ENCODE measurements at places on chromosomes 2 and 18.
A peak's percentile ranks its signal among the peaks of the same experiment; 100 is the strongest.

DNA sequence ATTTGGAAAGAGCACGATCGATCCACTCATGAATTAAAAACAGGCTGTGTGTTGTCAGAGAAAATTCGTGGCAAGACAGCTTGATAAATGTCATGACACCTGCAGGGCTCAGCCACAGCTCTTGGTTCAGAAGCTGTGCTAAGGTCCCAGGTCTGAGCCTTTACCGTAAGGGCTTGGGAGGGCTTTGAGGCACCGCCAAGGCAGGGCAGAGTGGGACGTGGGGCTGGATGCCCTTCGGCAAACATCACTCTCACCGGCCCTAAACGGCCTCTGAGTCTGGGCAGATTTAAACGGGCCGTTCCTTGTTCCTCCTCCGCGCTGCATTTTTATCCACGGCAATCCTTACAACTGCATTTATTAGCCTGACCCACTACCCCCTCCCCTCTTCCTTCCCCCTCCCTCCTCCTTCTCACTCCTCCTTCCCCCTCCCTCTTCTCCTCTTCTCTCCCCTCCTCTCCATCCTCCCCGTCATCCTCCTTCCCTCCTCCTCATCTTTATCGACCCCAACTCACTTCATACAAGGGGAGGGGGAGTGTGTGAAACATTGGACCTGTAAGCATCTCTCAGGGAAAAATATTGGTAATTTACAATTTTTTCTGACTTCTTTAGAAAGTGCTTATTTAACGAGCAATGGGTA, 33.9 kb downstream of the MBP start:
- DNase-seq = no peak

DNA sequence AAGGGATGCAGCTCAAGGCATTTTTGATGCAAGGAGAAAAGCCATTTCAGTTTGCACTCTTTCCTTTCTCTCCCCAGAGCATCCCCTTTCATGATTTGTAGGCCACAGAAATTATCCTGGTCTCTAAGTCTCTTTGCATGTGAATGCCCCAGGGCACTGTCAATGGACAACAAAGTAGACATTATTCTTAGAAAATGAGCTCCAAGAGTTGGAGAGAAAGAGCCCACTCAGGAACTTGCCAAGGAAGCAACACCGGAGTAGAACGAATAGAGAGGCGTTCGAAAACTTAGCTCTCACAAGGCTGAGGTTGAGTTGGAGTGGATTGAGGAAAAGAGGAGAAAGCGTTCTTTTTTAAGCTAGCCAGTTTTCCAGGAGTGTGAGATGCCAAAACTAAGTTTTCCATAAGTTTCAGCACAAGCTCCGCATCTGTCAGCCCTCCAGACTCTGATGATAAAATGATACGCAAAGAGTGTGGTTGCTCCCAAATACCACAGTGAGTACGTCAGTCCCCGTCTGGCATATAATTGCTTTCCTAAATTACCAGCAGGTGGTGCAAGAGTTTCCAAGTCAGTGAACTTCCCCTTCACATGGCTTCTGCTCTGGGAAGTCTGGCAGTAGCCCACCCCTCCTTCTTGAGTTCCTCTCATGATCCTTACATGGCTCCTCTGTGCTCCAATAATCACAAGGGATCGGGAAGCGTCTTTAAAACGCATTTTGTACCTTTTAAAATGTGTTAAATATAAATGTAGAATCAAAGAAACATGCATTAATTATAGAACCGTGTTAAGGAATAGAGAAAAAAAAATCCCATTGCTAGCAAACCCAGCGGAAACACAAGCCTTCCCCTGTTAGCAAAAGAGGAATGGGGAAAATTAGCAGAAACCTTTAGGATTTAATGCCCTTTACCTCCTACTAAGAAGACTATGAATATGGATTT, 1060.6 kb upstream of the FANCL start:
- peak; percentile 70 for DNase-seq

DNA sequence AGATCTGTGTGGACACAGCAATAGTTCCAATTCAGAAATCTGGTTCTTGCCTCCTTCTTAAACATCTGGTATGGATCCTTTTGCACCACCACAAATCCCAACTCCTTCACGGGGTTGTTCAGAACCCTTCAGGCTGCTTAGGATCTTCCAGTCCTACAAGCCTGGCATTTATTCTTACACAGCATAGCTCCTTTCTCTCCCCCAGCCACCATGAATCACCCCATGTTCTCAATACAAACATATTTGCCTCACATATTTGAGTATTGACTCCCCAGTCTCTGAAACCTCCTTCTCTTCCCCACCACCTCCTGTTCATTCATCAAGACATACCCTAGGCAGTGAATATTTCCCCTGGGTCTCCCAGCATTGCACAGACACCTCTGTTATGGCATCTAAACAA, 155.2 kb downstream of the ALK start:
- DNase-seq = no peak

GRCh38 chr2:107436281-107436680, 390.4 kb upstream of the RGPD4 start:
- no peak for DNase-seq

DNA sequence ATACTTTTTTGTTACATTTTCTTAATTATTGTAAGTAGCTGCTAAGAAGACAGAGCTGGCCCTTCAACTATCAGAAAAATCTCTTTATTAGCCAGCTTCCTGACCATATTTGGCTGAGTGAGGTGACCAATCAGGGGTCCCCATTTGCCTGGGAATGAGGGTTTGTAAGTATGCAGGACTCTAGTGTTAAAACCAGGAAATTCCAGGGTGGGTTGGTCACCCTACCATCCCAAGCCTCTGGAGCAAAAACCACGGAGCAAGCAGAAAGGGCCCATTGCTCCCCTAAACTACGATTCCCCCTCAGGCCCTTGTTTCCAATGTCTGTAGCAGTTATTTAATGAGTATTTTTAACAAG, 165.6 kb upstream of the NCKAP5 start:
- DNase-seq = no peak
